ENCODE measurements at places on chromosomes 1 and 21.

DNA sequence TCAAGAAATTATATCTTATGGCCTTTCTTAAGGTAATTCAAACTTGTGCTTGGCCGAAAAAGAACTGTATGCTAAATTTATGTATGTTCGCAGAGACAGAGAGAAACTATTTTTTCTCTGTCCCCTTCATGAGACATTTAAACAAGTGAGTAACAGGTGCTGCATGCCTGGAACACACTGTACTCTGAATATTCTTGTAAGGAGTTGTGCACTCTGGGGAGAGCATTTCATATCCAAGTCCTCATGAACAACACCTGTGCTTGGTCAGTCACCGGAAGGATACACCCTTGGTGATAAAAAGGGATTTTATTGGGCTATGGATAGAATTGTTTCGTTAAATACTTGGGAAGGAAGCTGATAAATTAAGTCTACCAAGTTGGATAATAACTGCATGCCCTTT, 220.8 kb upstream of the NRIP1 start:
- DNase-seq: no peak

DNA sequence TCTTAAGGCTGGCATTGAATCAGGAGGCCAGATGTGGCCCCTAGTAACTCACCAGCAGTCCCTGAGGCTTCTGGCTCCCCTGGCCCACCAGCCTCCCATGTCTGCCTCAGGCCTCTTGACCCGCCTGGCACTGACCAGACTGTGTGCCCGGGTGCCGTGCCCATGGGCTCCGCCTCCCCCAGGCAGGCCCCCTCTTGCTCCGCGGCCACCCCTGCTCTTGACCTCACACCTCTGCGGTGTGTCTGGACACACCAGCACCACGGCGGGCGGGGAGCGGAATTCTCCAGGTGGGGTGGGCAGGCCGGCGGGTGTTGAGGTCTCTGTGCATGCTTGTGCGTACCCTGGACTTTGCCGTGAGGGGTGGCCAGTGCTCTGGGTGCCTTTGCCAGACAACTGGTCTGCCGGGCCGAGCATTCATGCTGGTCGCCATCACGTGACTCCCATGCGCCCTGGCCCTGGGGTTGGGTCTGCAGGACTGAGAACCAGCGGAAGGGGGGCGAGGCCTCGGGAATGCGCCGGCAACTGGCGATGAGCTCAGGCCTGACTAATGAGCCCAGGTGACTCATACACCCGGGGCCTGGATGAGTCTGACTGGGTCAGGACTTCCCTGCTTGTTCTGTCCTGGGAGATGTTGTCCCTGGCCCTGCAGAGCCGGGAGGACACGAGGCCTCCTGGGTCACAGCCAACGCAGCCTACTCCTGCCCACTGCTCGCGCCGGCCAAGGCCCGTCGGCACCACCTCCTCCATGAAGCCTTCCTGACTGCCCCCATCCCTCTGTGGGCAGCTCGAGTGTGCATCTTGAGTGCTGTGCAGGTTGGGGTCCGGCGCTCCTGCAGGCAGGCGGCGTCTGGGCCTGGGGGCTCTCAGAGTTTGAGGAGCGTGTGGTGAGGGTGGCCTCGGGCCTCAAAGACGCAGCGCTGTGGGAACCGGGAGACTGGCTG, 22.6 kb downstream of the COL18A1 start:
- no peak for DNase-seq

DNA sequence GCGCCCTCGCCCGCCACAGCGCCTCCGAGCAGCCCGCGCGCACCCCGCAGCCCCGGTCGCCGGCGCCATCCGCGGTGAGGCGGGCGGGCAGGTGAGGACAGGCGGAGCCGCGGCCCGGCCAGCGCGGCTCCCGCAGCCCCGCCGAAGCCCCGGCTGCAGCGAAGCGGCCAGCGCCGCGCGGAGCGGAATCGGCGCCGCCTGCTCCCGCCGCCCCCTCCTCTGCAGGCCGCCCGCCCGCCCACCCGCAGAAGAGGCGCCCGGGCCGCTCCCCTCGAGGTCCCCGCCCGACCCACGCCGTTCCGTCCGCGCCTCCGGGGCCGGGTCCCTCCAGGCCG, 1.3 kb downstream of the PRDM16 start:
- no peak for DNase-seq

DNA sequence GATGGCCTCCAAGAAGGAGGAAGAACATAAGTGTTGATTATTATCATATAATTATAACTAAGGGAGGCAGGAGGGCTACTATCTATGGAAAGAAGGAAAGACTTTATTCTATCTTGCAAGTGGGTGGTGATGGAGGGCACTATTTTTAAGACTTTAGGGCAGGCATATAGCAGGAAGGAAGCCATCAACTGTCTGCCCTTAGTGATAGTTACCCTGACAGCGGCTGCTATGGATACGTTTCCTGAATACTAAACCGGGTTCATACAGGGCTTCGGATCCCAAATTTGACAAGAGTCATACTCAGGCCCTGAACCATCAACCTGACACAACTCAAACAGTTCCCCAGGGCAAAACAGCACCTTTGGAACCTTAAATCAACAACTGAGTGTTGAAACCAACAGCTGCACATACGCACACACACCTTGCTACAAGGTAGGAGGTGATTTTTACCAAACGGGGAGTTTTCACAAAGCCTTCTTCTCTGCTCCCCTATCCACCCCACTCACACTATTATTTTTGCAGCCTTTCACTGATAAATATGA, 397.2 kb downstream of the OMA1 start:
- no peak for DNase-seq
